ENCODE measurements at places on chromosomes 6 and 20.

GRCh38 chr6:34485321-34486060 is 19.6 kb downstream of the PACSIN1 start:
- no peak for DNase-seq

DNA sequence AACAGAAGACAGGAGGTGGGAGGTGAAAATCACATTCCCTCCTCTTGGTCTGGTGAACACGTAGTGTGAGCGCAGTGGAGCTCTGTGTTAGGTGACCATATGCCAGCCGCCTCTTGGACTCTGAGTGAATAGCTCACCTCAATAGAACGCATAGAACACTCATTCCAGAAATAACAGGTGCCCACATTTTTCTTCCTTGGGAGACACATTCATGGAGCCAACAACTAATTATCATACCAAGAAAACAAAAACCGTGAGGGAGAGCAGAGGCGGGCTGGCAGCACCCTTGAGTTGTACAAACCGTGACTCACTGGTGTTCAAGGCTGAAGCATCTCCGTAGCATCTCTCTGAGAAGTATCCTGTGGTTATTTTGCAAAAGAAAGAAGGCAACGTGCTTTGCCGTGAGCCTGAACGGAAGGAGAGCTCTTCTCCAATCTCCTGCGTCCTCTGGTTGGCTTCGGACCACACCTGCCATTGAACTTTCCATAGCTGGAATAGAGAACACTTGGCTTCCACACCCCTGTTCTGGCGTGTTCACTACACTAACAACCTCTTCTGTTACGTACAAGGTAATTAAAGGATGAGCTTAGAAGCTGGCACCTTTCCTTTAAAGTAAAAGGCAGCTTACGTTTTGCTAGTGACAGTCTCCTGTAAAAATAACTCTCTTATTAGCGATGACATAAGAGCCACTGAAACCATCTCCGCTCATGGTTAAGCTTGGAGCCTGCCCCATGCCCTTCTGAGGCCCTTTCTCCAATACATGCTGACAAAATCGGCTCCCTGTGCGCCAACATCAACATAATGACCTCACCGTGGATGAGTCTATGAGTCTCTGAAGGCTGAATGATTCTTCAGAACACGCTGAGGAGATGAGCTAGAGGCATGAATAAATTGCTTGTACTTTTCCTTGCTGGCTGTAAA is 30.2 kb upstream of the SGK1 start:
- DNase-seq = no peak

- no peak for DNase-seq
Observed at GRCh38 chr20:2515203-2515602, 6.5 kb upstream of the ZNF343 start.

GRCh38 chr6:48959251-48960060 is 503.6 kb downstream of the MMUT start:
- DNase-seq = no peak

DNA sequence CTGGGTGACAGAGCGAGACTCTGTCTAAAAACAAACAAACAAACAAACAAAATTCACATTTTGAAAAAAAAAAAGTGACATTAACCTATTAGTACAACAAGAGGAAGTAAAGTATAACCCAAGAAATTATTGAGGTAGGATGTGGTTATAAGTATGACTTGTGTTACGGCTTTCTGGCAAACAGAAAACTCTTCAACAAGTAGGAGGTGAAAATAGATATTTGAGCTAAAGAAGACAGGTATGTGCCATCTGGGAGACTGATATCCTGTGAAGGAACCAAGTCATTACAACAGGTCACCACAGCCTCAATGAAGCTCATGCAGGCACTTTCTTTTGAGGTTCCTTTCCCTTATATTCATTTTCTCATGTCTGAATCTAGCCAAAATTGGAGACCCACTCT is 28.8 kb downstream of the TLDC2 start:
- no peak for DNase-seq

GRCh38 chr20:44910690-44911262 is 916 bp downstream of the PABPC1L start:
- DNase-seq = no peak

DNA sequence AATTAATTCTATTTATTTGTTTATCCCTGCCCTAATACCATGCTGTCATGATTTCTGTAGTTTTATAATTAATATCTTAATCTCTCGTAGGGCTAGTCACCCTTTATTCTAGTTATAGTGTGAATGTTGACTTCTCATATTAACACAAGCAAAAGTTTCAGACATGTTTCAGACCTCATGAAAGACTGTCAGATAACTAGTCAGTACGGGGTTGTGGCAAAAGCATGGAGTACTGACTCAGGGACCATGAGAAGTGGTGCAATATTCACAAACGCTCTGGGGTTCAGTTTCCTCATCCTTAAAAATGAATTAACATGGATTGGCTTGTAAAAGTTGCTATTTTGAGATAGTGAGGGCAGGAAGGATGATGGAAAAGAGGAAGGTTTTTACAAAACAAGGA is 148.9 kb downstream of the TMEM200A start:
- no peak for DNase-seq

DNA sequence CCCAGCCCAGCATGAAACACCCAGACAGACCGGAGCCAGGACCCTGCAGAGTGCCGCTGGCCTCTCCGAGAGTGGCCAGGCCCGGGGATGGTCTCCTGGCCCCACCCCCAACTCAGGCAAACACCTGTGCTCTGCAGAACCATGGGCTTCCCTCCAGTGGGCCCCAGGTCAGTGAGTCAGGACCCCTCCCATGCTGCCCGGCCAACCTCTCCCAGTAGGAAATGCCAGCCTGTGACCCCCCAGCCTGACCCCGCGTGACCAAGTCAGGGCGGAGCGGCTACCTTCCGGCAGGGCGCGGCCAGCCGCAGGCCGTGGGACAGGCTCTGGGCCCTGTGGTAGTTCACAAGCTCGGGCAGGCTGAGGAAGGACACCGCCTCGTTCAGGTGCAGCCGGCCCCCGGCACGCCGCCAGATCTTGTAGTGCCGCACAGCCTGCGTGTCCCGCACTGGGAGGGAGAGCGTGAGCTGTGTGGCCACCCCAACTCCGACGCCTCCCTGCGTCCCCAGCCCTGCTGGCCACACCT is 3.2 kb downstream of the PTK6 start:
- DNase-seq = no peak

DNA sequence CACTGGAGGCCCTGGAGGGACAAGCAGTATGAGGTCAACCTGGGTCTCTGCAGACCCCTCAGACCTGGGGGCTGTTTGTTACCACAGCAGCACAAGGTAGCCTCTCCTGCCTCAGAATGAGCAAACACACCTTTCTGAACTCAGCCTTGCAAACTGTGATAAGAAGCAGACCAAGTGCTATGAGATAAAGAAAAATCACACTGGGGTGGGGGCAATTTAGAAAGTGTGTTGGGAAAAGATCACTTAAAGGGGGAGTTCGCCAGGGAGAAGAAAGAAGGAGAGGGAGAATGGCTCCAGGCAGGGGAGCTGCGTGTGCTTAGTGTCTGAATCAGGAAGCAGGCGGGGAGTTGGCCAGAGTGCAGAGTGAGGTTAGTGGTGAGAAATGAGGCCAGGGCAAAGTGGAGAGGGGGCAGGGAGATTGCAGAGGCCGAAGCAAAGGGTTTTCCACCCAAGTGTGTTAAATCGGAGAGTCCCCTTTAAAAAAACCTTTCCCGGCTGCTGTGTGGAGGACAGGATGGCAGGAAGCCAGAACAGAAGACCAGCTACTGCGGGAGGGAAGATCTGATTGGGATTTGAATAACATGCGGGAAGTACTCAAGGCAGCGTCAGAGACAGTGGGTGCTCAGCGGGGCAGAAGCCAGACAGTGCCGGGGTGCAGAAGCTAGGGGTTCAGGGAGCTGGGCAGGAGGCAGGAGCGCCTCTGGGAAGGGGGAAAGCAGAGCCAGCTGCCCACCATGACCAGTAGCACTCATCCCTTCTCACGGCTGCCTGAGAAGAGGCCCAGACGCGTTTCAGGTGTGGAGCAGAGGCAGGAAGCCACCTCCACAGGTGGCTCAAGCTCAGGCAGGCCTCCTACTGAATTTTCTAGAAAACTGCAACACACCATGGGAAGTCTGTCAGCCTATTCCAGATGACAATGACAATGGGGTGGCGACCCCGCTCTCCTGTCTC is 9.0 kb downstream of the ADA start:
- DNase-seq = no peak

- DNase-seq = no peak
Observed at GRCh38 chr6:142195862-142196541, 48.9 kb downstream of the VTA1 start.

GRCh38 chr20:17896771-17897369 is 71.7 kb downstream of the SNX5 start:
- no peak for DNase-seq

DNA sequence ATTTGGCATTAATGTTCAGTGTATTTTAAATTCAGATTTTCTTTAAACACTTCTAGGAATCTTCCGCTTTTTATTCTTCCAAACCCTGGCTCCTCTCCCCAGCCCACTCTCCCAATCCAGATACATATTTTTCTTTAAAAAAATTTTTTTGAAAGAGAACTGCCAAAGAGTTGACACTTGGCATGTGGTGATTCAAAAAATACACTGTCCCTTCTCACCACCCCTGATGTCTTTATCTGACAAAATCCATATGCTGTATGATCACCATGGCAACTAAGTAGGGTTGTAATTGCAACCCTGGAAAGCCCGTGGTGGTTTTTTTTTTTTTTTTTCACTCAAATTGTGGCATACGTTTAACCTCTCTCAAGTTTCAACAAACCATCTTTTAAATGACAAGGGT is 355.8 kb upstream of the SASH1 start:
- no peak for DNase-seq

GRCh38 chr6:21382821-21383449 is 210.6 kb upstream of the SOX4 start:
- DNase-seq = no peak

DNA sequence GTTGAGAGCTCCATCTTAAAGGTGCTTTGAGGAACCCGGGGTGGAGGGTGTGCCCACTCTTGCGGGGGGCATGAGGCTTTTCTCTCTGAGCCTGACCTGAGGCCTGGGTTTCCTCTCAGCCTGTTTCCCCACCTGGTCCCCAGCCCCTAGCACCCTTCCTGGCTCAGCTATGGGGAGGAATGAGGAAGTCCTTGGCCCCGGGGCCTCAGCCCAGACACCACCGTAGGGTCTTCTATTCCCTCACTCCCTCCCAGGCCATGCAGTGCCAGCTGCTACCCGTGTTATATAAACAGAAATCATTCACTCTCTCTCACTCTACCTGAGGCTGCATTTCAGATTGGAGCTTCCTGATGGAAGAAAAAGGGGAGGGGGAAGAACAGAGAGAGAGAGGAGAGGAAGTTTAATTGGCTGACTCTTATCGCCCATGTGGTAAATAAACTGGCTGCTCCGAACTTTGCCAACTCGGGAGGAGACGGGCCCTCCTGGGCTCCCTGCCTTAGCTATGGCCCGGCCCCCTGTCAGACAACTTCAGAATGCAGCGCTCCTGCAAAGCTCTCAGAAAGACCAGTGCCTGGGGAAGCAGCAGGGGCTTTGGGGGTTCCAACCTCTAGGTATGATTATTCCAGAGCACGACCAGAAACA is 2.8 kb downstream of the CDH22 start:
- no peak for DNase-seq

DNA sequence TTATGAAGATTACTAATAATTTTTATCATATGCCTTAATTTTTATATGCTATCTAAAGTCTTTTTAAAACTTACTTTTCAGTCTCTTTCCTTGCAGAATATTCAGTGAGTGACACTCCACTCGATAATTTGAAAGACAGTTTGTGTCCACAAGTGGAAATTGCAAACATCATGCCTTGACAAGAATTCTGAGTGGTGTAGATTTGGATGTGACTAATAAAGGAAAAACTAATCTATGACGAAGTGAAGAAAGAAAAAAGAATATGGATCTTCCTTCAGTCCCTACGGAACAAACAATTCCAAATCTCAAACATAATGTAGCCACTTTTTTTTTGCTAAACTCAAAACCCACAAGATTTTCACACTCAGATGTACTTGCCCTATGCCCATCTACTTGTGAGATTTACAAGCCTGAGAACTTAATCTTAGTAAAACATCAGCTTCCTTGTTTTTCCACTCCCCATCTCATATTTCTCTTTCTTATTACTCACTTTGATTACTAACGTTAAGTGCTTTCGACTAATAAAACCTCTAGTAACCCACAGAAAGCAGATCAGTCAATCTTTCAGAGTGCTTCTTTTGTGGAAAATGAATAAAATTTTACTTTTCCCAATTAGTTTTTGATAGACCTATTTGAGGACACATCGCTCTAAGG is 1155.8 kb downstream of the GRIK2 start:
- DNase-seq = no peak

DNA sequence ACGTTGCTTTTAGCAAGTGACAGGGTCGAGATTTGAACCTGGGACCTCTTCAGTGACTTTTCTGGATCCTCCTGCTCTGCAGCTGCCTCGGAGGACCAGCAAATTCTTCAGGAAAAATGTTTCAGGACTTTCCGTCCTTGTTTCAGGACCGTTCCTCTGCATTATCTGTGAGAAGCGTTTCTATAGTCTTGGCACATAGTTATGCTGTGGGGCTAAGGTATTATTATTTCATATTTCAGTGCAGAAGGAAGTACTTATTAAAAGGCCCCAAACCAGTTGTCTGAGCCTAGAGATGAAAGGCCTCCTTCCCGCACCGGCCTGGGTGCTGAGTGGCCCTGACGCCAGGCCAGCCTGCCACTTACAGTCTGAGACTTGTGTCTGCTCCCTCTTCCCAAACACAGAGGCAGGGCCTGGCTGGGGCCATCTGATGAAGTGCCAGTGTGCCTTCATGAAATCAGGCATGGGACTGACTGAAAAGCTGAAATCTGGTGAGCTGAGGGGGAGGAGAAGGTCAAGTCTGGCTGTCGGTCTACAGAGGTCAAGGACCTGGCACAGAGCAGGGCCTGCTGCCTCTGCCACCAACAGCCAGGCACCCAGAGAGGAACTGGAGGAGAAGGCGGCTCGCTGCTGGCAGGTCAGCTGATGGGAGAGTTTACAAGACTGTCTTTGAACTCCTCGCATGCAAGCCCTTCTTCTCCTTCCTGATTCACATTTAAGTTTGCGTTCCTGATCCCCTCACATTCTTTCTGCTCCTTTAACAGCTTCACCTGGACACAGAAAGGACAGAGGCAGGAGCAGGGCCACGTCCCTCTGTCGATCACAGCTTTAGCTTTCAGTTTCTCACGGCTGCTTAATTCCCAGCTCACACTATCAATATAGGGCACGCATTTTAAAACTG is 8.9 kb upstream of the QKI start:
- no peak for DNase-seq

DNA sequence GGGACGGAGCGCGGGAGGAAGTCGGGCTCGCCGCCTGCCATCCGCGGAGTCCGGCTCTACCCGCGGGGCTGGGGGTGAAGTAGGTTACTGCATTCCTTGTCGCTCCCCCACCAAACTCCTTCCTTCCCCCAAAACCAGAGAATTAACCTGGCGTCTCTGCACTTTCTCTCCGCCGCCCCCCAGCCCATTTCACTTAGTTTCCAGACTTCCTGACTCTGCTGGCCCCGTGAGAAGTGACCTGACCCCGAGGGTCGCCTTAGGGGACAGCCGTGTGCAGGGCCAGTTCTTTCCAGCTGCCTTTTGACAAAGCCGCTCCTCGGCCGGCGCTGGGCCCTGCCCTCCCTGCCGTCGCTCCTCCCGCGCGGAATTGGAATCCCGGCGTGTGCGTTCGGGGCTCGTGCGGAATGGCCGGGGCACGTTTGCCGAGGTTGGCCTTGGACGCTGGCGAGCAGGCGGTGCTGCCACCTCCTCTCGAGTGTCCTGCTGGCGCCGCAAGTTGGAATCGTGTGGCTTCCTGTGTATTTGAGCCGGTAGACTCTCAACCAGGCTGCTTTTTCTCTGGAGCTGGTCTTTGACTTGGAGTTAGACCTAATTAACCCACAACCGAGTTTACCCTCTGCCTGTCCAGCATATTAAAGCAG is 650 bp downstream of the DCBLD1 start:
- no peak for DNase-seq

GRCh38 chr20:43765916-43766315 is 39.1 kb upstream of the GTSF1L start:
- no peak for DNase-seq

- DNase-seq = no peak
Observed at GRCh38 chr6:147023581-147023980, 180.6 kb upstream of the STXBP5 start.
